ENCODE measurements at places on chromosomes 1 and 21.

DNA sequence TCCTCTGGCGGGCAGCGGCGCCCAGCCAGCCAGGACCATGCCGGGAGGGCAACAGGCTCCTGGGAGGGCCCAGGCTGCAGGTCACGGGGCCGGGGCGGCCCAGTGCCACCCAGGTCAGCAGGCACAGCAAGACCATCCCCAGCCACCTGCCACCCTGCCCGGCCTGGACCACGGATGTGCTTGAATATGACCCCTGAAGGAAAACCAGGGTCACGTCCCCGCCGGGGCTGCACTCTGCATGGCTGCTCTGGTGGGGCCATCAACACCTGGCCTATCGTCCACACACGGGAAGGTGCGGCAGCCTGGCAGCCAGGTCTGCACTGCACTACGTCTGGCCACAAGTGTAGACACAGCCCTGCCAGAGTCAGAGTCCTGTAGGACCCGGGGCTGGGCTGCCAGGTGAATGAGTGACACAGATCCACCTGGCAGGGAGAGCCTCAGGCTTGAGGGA, 6.9 kb downstream of the WNT9A start:
- no peak for DNase-seq

DNA sequence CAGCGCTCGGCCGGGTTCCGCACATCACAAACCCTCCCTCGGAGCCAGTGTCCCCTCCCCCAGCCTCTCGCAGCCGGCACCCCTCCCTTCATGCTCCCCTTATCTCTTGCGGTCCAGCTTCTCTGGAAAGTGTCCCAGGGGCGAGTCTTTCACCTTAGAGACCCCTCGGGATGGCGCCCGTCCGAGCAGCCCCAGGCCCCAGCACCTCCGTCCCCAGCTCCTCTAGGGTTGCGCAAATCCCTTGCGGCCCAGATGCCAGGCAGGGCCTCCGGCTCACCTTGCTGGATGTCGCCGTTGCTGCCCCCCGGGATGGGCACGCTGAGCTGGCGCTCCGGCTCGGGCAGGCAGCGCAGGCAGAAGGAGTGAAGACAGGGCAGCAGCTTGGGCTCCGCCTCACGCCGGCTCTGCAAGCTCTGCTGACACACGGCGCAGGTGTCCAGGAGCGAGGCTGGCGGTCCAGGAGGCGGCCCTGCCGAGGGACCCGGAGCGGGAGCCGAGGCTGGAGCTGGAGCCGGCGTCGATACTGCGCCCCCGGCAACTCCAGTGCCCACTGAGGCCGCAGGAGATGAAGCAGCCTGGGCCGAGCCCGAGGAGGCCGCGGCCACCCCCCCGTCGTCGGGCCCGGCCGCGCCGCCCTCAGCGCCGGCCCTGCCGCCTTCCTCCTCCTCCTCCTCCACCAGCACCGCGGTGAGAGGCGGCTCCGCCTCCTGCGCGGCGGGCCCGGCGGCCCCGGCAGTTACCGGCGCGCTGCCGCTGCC, 550 bp downstream of the TRIM33 start:
- peak; percentile 35 for DNase-seq

- no peak for DNase-seq
These were observed 107.8 kb downstream of the SIK1 start for GRCh38 chr21:43318841-43319781.

DNA sequence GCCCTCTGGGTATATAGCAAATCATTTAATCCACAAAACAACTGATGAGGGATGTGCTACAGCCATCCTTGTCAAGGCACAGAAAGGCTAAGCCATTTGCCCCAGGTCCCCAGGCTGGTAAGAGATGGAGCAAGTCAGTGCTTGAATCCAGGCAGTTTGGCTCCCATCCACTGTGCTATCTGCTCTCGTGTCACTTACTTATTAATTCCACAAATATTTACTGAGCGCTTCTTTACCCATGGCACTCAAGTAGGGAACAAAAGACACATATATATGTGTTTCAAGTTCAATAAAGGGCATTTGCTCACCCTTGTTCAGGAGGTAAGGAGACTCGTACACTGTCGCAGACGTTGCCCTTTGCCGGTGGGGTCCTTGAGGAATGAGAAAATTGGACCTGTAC, 38.6 kb upstream of the MPZL1 start:
- no peak for DNase-seq

DNA sequence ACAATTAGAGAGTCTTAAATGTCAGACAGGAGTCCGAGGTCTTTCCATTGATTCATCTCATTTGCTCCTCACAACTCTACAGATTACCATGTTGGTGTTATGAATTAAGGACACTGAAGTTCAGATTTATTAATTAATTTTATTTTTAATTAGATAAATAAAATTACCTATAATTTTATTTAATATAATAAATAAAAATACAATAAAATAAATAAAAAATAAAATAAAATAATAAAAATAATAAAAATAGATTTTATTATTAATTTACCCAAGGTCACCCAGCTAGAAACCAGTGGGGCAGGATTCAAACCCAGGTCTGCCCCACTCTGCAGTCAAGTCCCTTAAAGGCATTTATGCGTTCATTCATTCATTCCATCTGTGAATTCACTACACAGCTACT, 72.2 kb downstream of the VWA5B1 start:
- DNase-seq, result no peak

- DNase-seq, result no peak
These were observed 14.4 kb upstream of the HIVEP3 start for GRCh38 chr1:41933106-41933505.

GRCh38 chr1:166999500-167000055, 10.5 kb downstream of the MAEL start:
- DNase-seq, result no peak

DNA sequence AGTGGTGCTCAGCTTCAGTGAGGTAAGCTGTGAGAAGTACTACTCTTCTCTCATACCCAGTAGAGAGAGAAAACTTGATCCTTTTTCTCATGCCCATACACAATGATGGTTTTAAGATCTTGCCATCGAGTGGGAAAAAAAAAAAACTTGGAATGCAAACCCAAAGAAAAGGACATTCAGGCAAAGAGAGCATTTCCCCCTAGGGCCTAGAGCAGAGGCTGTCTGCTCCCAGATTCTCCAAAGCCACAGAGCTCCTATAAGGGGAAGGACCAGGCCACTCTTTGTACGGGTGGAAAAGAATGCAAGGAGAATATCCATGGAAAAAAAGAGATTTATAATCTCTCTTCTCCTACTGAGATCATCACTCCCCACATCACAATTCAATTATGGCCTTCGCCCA, 34.9 kb downstream of the MROH9 start:
- no peak for DNase-seq

DNA sequence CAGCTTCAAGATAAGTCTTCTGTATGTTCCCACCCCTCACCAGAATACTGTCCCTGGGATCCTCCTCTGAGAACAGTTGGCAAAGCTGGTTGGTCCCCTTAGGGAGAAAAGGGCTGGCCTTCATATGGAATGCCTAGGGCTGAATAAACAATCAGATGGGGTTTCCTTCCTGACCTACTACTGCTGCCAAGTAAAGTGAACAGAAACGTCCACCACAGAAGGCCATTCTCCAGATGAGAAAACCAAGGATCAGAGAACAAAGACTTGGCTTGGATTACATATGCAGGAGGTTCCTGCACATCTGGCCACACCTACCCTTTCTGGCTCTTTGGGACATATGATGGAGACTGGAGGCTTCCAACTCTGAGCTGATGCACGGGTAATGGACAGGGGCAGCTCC, 194.5 kb downstream of the HIVEP3 start:
- DNase-seq, result no peak

DNA sequence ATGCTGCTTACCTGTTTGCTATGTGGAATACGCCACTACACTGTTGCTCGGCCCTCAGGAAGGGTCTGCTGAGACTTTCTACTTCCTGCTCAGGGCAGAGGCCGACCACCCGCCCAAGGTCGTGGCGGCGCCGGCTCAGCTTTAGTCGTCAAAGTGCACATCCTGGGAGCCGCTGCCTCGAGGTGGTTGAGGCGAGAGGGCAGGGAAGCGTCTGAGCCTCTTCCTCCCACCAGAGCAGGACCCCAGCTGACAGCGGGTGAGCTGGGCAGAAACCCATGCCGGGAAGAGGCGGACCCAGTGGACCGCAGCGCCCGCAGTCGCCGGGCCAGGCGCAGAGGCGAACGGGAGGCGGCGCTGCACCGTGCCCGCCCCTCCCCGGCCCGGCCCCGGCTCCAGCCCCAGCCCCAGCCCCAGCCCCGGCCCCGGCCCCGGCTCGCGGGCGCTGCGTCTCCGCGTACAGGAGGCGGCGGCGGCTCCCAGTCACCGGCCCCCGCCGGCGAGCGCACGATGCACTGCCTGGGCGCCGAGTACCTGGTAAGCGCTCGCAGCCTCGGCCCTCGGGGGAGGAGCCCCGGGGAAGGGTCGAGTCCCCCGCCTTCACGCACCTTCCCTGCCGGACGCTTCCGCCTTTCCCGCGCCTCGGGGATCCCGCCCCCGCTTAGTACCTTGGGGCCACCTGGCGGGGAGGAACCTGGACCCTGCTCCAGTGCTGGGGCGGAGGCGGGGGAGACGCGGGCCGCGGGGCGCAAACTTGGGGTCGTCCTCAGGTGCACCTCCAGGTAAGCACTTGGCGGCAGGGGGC, at the start of gene SLC44A3:
Gene SLC44A3 (plus strand): TSS at position 413 of the 802 bp plus-strand sequence. CDS start 95 bp downstream, at position 508.
- peak; percentile 1 for DNase-seq

DNA sequence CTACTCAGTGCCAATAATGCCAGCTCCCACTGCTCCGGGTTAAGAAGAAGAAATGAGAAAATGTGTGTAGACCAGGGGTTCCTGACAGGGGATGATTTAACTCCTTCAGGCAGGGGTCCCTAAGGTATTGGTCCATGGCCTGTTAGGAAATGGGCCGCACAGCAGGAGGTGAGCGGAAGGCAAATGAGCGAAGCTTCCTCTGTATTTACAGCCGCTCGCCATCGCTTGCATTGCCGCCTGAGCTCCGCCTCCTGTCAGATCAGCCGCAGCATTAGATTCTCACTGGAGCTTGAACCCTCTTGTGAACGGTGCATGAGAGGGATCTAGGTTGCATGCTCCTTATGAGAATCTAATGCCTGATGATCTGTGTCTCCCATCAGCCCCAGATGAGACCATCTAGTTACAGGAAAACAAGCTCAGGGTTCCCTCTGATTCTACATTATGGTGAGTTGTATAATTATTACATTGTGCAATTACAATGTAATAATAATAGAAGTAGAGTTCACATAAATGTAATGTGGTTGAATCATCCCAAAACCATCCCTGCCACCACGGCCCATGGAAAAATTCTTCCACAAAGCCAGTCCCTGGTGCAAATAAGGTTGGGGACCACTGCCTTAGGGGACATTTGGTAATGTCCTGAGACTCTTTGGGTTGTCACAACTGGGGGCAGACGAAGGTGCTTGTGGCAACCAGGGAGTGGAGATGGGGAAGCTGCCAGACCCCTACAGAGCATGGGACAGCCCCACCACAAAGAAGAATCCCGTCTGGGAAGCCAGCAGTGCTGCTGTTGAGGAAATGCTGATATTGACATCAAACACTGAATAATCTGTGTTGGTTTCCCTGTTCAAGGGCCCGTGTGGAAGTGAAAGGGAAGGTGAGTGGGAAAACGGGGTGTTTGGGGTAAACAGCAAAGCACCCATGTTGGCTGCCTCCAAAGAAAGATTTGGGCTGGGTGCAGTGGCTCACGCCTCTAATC, 60.8 kb downstream of the DHRS3 start:
- DNase-seq, result no peak

Data from activated CD4-positive, alpha-beta T cell treated with anti-CD3 and anti-CD28 coated beads for 4 hours (primary cell).